ENCODE measurements at places on chromosomes 5 and 9.

GRCh38 chr9:27665136-27665535 lies 91.9 kb upstream of the C9orf72 start:
- no peak for DNase-seq

GRCh38 chr9:79104951-79105350 lies 466.8 kb upstream of the TLE4 start:
- DNase-seq, result no peak

DNA sequence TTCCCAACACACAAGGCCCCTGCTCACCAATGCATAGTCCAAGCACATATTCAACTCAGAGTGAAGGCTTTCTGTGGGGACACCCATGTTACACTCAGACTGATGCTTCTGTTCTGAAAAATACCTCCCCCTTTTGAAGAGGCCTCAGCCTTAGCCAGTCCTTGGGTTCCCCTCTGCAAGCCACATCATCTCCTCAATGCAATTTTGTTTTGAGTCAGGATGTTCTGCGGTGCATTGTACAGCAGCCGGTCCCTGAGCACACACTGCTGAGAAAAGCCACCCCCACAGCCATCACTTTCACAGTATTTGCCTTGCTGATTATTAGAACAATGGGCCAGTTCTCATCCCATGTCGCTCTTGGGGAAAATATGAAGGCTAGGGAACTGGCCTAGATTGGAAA lies 241.2 kb downstream of the FAM114A2 start:
- DNase-seq, result no peak

DNA sequence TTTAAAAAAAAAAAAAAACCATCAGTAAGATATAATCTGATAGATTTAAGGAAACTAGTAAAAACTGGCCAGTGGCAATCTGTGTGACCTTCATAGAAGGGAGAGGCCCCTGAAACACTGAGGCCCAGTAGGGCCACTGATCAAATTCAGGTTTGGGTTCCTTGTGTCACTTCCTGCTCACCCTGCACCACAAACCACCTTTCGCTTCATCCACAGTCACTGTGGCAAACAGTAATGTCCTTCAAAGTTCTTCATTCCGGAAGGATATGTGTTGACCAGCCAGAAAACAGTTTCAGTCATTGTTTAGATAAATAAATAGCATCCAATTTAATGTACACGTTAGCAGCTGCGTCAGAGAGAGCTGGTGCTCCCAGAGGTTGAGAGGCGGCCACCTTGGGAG lies 222.1 kb downstream of the CFAP90 start:
- no peak for DNase-seq

GRCh38 chr5:73654819-73655318 lies 28.9 kb downstream of the ARHGEF28 start:
- DNase-seq, result no peak

GRCh38 chr5:163631856-163632255 lies 126.4 kb downstream of the MAT2B start:
- DNase-seq, result no peak

- no peak for DNase-seq
These were observed 66.9 kb downstream of the FANCC start for GRCh38 chr9:95250462-95251221.

- no peak for DNase-seq
These were observed 716.4 kb downstream of the SEMA5A start for GRCh38 chr5:8829323-8830029.
